HFFc6 (cell line): ENCODE measurements at places on chromosomes 16 and 17. TPM values are rescaled to one million over a fixed set of nuclear protein-coding genes. Genes with fewer than 3 reads are reported as not detected.

GRCh38 chr16:27109666-27110523, 43.2 kb downstream of the C16orf82 start:
- DNase-seq: peak; percentile 53

DNA sequence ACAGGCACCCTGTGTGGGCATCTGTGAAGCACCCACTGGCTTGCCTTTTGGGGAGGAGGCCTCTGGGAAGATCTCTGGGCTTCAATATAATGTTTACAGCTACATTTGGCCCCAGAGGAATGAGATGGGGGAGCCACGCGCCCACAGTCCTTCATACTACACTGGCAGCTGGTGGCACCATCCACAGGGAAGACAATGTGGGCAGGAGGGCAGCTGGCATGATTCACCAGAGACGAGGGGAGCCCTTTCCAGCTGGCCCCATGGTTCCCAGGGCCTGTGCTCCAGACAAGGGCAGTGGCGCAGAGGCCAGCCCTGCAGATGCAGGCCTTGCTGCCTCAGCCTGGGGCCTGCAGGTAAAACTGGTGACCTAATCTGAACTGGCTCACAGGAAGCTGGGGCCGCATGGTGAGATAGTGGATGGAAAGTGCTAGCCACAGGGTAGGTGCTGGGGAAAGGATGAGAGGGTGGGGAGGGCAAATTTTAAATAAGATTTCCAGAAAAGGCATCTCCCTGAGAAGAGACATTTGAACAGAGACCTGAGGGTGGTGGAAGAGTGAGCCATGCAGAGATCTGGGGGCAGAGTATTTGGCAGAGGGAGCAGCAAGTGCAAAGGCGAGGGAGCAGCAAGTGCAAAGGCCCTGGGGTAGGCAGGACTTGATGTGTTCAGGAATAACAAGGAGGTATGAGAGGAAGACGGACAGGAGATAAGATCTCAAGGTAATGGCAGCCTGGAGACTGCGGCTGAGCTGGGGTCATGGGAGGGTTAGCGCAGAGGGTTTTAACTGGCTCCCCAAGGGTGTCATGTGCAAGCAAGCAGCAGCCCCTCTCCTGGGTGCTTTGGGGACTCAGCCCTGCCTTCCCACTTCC, 12.1 kb upstream of the KCNJ12 start:
- no peak for DNase-seq

- no peak for DNase-seq
These were observed 2.2 kb upstream of the NTN3 start for GRCh38 chr16:2468725-2469398.

RMI2 gene
- 7.7 and 14.8 TPM in 2 replicates for total RNA-seq

CCL5 gene
- 0.26 TPM in 1 of 3 replicates, not detected in the others for total RNA-seq

SCGB1C2 gene
- total RNA-seq: not detected in 3 replicates

STH gene
- not detected in 3 replicates for total RNA-seq
